ENCODE measurements at places on chromosomes 4 and X.

DNA sequence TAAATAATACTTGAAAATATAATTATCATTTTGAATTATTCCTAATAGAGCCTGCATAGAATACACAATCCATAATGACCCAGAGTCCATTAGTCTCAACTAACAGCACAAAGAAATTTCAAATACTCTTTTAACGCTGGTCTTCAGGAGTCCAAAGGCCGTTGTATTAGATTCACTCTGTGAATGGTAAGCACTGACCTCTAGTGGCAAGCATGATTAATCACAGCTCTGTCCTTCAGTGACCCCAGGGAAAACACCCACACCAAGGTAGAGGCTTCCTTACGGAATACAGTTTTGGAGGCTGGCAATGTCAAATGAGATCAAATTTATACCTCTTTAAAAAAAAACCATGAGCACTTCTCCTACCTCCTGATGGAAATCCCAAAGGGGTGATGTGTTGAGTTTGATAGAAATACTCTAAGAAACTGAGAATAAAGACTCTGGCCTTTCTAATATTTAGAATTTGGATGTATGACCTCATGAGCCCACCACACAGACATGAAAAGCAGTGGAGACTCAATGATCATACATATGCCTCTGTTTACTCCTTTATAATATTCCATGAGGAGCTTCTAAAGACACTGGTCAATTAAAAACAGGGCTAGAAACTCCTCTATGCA is 147.2 kb upstream of the DKK2 start:
- DNase-seq: no peak

GRCh38 chr4:15525080-15525479 is 55.4 kb downstream of the CC2D2A start:
- no peak for DNase-seq

DNA sequence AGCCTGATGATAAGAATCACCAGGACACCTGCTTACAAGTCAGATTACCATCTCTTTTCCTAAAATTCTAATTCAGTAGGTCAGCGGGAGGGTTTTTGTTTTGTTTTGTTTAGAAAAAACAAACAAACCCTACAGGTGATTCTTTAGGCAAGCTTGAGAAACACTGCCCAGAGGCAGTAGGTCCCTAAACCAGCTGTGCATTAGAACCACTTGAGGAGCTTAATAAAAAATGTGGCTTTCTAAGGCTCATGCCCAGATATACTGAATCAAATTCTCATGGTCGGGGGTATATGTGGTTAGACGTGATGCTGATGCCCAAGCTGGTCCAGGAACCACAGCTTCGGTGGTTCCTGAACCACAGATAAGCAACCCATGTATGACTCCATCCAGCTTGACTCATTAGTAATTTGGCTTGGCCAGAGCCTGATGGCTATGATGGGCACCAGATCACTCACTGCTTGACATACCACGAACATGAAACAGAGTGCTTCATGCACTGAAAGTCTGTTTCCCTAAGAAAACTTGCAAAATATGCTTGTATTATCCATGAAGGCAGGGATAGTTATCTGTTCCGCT is 338.1 kb upstream of the F9 start:
- no peak for DNase-seq

GRCh38 chrX:4932790-4933189 is 1219.3 kb upstream of the PRKX start:
- no peak for DNase-seq

- peak; percentile 26 for DNase-seq
Observed at GRCh38 chr4:77586951-77587383, 18.7 kb upstream of the CXCL13 start.

DNA sequence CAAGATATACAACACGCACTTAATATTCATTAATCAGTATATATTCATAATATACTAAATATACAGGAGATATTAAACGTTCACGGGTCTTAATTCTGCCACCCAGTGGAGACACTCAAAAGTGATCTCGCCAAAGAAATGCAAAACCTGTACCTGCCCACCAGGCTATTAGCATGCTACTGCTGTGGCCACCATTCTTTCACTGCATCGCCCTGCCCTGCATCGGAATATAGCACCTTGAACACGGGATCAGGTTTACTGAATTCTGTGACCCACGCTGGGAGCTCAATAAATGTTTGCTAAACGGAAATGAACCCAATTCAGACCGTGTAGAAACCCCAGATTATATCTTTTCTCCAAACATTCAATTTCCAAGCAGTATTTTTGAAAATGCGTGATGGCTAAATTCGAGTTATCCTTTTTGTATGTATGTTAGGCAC is 840 bp upstream of the CLCN3 start:
- DNase-seq: no peak

DNA sequence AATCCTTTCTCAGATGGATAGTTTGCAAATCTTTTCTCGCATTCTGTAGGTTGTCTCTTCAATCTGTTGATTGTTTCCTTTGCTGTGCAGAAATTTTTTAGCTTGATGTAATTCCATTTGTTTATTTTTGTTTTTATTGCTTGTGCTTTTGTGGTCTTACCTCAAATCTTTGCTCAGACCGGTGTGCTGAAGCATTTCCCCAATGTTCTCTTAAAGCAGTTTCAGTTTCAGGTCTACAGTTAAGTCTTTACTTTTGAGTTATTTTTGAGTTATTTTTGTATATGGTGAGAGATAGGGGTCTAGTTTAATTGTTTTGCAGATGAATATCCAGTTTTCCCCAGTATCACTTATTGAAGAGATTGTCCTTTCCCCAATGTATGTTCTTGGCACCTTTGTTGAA is 18.2 kb upstream of the SLC25A14 start:
- DNase-seq: no peak

GRCh38 chrX:13216139-13216538 is 103.7 kb downstream of the ATXN3L start:
- DNase-seq: no peak

DNA sequence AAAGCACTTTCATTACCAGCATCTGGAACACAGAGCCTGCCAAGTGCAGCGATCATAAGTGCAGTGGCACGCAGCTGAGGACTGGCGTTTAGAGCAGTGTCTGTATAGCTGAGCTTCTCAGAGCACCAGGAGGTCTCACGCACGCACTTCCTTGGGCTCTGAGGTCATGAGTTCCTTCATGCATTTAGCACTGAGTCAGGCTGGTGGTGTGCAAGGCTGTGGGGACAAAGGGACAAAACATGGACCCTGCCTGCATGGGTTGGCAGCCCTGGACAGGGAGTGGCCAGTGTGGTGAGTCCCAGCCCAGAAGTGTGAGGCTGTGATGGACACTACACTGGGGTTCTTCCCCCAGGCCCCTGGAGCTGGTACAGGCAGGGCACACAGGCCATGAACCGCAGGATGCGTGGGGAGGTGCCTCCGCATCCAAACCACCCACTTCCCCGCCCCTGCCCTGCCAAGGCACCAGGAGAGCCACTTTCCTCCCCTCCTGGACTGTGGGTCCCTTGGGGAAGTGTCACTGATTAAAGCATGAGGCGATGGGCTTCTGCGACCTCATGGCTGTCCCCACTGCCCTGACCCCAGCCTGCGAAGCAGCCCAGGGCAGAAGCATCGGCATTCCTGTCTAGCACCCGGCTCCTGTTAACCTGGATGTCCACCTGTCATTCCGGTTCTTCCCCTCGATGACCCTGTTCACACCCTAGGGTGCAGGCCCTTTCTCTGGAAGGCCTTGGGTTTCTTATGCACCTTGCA is 37.2 kb upstream of the GPR78 start:
- DNase-seq: no peak

GRCh38 chr4:77093401-77093800 is 17.6 kb upstream of the CCNI start:
- no peak for DNase-seq
